ENCODE measurements at places on chromosomes 7 and 10.

- no peak for DNase-seq
These were observed 178.0 kb downstream of the JCAD start for GRCh38 chr10:29881336-29881771.

GRCh38 chr10:88913127-88913526, 33.1 kb downstream of the STAMBPL1 start:
- DNase-seq, result no peak

GRCh38 chr7:143485094-143485493, 7.4 kb downstream of the TAS2R41 start:
- DNase-seq, result no peak

GRCh38 chr10:80530251-80530650, 7.5 kb upstream of the SH2D4B start:
- peak; percentile 32 for DNase-seq

DNA sequence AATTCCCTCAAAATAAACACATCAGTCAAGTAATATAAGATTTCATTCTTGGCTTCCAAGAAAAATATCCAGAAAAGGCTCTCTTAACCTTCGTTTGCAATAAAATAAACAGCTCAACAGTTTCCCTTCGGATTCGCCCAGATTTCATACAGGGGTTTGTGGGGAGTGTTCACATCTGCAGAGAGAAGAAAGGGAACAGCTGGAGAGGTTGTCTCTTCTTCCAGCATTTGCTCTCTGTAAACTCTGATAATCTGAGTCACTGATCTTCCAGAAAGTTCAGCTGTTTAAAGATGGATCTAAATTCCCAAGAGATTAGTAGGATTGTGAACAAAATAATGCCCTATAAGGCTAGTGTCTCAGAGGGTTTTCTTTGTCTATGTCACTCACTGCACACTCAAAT, 277.9 kb downstream of the HPSE2 start:
- no peak for DNase-seq

- DNase-seq, result no peak
These were observed 24.6 kb upstream of the SGMS1 start for GRCh38 chr10:50648089-50648934.

DNA sequence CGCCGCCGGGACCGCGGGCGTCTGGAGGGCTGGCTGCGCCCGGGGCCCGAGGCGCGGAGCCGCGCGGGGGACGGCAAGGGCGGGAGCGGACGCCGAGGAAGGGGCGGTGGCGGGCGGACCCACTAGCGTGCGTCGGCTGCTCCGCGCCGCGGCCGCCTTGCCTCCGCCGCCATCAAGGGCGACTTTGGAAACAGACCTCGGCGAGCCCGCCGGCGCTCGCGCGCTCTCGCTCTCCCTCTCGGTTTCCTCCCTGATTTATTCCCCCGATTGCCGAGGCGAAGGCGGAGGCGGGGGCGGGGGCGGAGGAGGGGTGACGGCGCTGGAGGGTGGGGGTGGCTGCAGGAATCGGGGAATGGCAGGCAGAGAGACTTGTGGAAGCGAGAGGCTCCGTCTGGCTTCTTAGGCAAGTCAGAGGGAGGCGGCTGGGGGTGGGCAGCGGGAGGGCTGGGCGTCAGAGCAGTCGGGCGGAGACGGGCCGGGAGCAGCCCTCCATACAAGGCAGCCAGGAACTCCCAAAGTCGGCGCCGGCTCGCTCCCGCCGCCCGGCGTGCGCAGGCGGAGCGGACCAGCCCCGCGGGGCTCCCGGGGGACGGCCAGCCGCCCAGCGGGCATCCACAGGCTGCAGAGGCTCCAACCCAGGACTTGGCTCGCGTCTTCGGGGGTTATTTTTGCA, at the start of gene CACNA2D1:
TSS of gene CACNA2D1 (minus strand) at position 231 of the 673 bp plus-strand sequence.
- no peak for DNase-seq

GRCh38 chr7:41918597-41918996, 215.7 kb upstream of the INHBA start:
- DNase-seq, result no peak

DNA sequence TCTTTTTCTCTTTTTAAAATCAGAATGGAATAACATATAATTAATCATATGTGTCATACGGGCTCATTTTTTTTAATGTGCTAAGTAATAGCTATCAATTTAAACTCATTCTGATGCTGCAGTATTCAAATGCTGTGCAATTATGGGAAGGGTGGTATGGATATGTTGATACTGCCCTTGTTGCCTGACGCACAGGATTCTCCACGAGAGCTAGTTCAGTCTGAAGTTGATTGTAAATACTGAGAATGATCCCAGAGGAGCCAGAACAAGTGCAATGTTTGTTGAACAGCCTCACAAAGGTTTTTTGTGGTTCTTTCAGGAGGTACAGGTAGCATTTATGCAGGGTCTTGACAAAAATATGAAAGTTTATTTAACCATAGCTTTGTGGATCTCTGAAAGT, 13.4 kb downstream of the NPY start:
- no peak for DNase-seq

DNA sequence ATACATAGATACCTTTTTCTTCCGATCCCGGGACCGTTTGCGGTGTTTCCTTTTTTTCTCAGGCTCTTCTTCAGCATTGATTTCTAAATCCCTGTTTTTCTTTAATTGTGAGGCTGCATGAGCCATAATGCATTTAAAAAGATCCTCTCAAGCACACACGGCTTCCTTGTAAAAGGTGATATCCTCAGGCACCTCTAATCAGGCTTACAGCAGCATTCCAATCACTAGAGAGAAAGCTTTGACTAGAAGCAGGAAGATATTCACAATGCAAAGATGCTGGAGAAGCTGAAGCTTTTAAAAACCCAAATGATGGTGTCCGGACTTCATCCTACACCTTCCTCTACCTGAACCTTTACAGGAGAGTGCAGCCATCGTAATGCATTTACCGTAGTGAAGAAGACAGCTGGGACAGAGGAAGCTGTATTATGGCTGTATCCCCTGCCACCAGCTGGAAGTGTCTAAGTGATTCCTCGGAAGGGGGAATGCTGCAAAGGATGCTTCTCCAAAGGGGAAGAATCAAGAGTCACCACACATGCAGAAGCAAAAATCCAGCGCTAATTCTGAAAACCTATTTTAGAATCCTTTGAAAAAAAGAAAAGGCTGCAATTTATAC, at the start of gene ANK3:
TSS of gene ANK3 (minus strand) at position 463 of the 613 bp plus-strand sequence. CDS start at position 126, 337 bp downstream.
- DNase-seq, result no peak

- no peak for DNase-seq
These were observed 38.6 kb downstream of the SFTPD start for GRCh38 chr10:79910344-79910743.

DNA sequence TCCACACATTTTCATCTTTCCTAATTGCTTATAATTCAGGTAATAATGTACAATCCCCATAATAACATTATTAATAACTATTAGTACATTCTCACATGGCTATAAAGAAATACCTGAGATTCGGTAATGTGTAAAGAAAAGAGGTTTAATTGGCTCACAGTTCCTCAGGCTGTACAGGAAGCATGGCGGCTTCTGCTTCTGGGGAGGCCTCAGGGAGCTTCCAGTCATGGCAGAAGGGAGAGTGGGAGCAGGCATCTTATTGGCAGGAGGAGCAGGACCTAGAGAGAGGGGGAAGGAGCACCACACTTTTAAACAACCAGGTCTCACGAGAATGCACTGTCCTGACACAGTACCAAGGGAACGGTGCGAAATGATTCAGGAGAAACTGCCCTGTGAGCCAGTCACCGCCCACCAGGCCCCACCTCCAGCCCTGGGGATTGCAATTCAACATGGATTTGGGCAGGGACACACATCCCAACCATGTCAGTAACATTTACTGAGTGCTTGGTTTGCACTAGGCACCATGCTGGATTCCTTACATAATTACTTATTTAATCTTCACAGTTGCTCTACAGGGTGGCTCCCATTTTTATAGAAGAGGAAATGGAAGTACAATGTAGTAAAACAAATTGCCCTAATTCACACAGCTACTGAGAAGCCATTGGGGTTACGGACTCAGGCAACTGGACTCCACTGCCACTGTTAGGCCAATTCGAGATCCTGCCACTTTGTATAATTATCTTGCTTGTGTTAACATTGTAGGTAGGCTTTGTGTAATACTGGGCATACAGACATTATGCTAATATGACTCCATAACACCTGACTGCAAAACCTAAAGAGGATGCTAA, 8.7 kb upstream of the ESYT2 start:
- DNase-seq, result no peak

- DNase-seq, result no peak
These were observed 24.9 kb downstream of the MBL2 start for GRCh38 chr10:52747694-52748093.

- no peak for DNase-seq
These were observed 46.1 kb upstream of the CACUL1 start for GRCh38 chr10:118800920-118801319.

DNA sequence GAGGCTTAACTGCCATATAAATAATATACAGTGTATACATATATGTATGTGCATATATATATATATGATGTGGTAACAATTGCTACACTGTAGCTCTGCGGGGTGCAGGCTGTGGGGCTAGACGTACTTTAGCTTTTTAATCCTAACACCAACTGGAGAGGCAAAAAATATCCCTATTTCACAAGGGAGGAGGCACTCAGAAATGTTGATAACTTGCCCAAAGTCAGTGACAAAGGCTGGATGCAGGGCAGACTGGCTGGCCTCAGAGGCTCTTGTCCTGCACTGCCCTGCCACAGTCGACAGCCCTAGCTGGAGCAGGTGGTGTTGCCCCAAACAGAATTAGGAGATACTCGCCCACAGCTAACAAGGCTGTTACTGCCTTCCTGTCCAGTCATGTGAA, 1.5 kb upstream of the RELN start:
- DNase-seq, result no peak

GRCh38 chr10:6185039-6185716, 17.6 kb upstream of the PFKFB3 start:
- DNase-seq, result no peak

DNA sequence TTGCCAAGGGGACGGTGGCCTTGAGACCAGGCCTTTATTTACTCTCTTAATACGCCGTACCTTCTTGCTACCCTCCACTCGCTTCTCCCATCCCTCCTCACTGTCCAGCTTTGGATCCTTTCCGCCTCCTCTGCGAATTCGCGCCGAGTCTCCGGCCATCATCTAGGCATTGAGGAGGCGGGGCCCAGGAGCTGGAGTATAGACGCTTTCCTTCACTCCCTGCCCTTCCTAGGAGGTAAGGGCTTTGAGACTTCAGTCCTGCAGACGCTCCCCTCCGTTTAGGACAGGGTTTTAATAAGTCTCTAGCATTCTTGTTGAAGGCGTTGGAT, 538 bp downstream of the TFAM start:
- DNase-seq, result peak; percentile 6

- DNase-seq, result no peak
These were observed 15.9 kb upstream of the SCRN1 start for GRCh38 chr7:30005464-30005863.

- DNase-seq, result no peak
These were observed 404.3 kb upstream of the NPVF start for GRCh38 chr7:25632616-25633015.
